AG08396 (cell line): ENCODE measurements at places on chromosomes 1 and 21.

GRCh38 chr1:162305969-162306368, 70.7 kb downstream of the SPATA46 start:
- DNase-seq, result no peak

DNA sequence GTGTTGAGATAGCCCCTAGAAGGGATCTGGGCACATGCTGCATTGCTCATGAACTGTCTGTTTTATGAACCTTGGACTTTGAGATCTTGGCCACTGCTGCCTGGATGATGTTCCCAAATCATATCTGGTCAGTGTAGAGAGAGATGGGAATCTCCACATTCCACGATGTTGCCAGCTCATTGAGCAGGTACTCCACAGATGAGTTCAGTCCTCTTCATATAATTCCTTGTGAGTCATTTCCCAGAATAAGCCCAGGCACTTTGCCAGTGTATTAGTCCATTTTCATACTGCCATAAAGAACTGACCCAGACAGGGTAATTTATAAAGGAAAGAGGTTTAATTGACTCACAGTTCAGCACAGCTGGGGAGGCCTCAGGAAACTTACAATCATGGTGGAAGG, 254.0 kb upstream of the RUNX1 start:
- no peak for DNase-seq

GRCh38 chr1:81708250-81708649, 92.5 kb upstream of the ADGRL2 start:
- no peak for DNase-seq

- no peak for DNase-seq
These were observed 52.6 kb downstream of the DESI2 start for GRCh38 chr1:244705261-244706234.

- peak; percentile 63 for DNase-seq
These were observed 84.5 kb downstream of the GLIS1 start for GRCh38 chr1:53654216-53655210.

DNA sequence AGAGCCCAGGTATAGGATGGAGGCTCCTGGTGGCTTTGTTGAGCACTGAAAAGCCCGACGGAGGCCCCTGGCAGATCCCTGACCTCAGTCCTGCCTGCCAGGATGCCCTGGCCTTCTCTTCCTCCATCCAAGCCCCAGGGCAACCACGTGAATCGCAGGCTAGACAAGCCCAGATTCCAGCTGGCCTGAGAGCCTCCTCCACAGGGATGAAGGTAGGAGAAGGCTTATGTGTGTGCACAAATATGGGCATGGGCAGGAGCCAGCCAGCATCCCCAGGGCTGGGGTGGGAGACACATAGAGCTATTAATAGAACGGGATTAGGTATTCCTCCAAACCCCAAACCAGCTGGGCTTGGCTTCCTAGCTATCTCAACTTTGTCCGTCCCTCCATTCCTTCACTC, 4.0 kb upstream of the EXTL1 start:
- no peak for DNase-seq

DNA sequence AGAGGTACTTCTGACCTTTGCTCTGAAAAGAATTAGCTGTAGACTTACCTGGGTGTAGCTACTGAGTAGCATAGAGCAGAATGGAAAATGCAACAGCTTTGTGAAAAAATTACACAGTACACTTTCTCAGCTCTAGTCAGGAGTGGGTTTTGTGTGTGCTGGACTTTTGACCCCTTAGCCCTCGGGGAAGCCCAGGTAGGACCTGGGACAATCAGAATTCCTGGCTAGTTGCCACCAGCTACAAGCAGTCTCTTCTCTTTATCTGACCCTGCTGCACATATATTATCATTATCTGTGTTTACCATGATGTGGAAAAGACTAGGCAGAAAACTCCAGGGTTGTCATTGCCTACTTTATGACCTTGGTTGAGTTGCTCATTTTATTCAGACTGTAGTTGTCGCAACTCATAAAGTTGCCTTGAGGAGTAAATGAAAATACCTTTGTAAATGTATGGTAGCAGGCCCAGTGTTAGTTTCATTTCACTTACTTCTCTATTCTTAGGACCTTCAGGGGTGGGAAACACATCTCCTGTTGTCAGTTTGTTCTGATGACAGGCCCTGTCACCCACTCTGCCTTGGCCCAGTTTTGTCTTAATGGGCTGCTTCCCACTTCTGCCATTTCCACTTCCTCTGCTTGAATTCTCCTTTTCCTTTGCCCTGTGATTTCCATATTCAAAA, 5.4 kb downstream of the NEK7 start:
- no peak for DNase-seq

DNA sequence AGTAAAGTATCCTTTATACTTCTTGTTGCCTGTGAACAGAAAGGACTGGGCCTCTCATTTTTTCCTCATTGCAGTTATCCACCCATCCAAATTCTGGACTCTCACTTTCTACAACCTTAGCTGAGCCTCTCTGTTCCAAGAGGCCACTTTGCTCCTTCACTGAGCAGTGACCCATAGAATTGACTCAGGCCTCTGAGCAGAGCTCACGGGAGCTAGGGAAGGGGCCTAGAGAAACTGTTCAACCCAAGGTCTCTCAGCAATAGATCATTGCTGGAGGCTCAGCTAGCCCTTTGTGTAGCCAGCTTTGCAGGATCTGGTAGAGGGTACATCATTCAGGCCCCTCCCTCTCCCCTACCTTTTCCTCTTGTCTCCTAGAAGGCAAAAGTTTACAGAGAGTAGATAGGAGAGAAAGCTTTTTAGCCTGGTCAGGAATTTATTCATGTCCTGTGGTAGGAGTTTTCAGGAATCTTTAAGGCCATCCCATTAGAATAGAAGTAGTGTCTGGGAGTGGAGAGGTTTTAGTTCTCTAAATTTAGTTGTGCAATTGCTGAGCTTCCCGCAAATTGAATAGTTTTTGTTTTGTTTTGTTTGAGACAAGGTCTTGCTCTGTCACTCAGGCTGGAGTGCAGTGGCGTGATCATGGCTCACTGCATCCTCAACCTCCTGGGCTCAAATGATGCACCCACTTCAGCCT, 6.7 kb downstream of the INTS3 start:
- DNase-seq, result no peak

DNA sequence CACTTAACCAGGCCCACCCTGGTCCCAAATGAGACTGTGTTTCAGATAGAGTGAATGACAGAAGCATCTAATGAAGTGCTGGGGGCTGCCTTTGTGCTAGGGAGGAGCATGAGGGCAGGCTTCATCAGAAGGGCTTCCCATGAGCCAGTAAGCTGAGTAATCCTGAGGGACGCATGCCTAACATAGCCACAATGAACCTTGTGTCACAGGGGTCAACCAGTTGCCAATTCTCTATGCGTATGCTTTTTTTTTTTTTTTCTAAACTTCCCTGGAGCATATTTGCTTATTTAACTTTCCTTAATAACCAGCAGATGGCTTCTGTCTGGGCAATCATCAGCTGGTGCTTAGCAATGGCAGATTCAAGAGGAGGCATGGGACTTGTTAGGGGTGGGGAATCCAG, 25.5 kb upstream of the CYP2J2 start:
- DNase-seq, result peak; percentile 59

- DNase-seq, result peak; percentile 36
These were observed 23.1 kb upstream of the TOR3A start for GRCh38 chr1:179058487-179059483.

- peak; percentile 30 for DNase-seq
These were observed 10.2 kb downstream of the JAK1 start for GRCh38 chr1:64956010-64956640.

DNA sequence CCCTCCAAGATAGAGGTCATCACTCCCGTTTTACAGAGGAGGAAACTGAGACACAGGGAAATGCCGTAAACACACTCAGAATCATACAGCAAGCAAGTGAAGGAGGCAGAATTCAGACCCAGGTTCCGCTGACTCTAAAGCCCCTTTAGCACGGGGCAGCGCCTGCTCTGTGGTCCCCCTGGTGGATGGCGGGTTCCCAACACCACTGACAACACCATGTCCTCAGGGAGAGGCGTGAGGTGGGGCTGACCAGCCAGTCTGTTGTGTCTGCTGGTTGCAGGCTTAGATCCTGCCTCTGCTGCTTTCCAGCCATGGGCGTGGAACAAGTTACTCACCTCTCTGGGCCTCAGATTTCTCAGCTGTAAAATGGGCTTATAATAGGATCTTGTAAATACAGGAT, 617.3 kb downstream of the MATN1 start:
- DNase-seq, result peak; percentile 56

DNA sequence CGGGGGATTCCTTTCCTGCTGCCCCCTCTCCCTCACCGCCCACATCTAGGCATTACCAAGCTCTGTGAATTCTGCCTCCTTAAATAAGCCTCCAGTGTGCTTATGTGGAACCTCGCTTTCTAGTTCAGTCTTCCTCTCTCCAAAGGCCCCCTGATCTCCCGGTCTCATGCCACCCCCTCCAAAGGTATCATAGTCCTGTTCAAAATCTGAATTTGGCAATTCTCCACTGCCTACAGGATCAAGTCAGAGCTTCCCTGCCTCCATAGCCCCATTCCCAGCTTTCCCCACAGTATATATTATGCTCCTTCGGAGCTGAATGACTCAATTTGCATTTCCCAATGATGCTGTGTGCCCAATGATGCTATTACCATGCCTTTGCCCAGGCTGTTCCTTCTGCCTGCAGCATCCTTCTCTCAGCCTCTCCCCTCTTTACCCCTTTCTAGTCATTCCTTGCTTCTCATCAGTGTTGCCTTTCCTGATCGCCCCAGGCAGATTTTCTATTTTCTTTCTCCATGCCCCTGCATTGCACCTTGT, 1.7 kb downstream of the AZIN2 start:
- peak; percentile 33 for DNase-seq

DNA sequence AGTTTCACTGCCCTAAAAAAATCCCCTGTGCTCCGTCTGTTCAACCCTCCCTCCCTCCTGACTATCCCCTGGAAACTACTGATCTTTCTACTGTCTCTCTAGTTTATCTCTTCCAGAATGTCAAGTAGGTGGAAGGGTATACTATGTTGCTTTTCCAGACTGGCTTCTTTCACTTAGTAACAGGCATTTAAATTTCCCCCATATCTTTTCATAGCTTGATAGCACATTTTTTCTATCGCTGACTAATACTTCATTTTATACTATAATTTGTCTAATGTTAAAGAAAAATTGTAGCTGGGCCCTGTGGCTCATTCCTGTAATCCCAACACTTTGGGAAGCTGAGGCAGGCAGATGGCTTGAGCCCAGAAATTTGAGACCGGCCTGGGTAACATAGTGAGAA, 142.8 kb downstream of the DSCAM start:
- DNase-seq, result no peak

- no peak for DNase-seq
These were observed 27.3 kb upstream of the CD84 start for GRCh38 chr1:160606611-160607010.

DNA sequence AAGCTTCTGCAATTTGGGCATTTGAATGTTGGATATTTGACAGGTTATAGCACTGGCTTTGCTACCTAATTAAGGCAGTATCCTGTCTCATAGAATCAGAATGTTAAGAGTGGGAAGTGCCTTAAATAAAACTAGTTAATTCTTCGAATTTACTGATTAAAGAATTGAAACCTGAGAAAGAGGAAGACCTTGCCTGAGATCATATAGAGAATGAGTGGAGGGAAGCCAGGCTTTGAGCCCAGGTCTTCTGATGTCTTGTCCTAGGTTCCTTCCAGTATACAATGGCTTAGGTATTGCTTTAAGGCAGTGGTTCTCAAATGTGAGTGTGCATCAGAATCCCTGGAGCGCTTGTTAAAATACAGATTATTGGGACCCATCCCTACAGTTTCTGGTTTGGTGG, 20.9 kb upstream of the SH3BGRL3 start:
- no peak for DNase-seq

DNA sequence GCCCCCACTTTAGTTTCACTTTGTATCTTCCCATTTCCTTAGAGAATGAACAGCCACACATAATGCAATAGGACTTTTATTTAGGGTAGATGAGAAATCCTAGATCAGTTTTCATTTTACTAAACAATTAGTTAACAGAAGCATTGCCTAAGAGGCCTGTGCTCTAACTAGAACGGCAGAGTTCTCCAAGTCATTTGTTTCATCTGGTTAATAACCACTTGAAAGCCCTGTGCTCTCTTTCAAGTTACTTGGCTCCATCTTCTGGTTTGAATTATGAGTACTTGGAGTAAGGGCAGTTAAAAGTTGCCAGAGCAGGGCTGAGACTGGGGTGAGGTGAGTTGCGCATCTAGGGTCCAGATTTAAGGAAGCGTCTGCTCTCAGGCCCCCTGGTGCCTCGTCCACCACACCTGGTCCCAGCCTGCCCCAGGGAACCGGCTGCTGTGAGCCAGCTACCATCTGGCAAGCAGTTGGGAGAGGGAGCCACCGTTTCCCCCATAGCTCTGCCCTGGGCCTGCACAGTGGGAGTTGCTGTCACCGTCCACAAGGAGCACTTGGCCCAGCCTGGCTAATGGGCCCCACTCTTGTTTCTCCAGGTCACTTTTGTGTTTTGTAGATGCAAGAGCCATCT, 18.1 kb upstream of the SLC44A3 start:
- peak; percentile 49 for DNase-seq
